Stomach (tissue), 19 donors: ENCODE measurements at places on chromosomes 1 and 21. TPM values are rescaled to one million over a fixed set of nuclear protein-coding genes. Genes with fewer than 3 reads are reported as not detected.

RCC2 gene
- 22.9 TPM for polyA plus RNA-seq

- no peaks in the 10 kb centered on the region for H3K27me3 ChIP-seq
- DNase-seq: no peak
- no peak overlapping the region for H3K27ac ChIP-seq
- peaks cover 5% of the 10 kb centered on the region for H3K4me1 ChIP-seq
Observed at GRCh38 chr1:74392186-74392585, 120.2 kb downstream of the LRRC53 start.

- no peak overlapping the region for H3K4me3 ChIP-seq
- H3K27ac ChIP-seq: no peak overlapping the region
- H3K36me3 ChIP-seq: no peaks in the 10 kb centered on the region
- DNase-seq: no peak
- no peaks in the 10 kb centered on the region for H3K27me3 ChIP-seq
- H3K4me1 ChIP-seq: no peaks in the 10 kb centered on the region
Observed at GRCh38 chr1:69691179-69691578, 123.5 kb downstream of the LRRC7 start.

LENEP gene
- polyA plus RNA-seq: not detected

DNA sequence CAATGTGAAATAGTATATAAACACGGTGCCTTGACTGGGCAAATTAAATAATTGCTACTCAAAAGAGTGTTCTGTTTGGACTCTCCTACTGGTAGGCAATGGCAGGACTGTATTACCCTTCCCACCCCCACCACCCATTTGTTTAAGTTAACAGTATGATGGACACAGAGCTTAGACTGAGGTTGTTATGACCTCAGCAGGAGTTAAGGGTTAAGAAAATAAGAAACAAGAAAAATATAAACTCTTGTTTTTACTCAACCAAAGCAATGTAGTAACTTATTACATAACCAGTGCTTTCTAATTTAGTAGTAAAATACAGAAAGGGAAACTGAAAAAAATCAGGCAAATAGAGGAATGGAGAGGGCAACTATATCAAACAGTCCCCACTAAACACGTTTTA is 19.9 kb upstream of the SERPINC1 start:
- DNase-seq: no peak
- no peaks in the 10 kb centered on the region for H3K27me3 ChIP-seq
- peaks cover 88% of the 10 kb centered on the region for H3K36me3 ChIP-seq
- no peak overlapping the region for H3K4me3 ChIP-seq
- no peak overlapping the region for H3K27ac ChIP-seq

PRDM16 gene
- 8.2 TPM for polyA plus RNA-seq

SPATC1L gene
- polyA plus RNA-seq: 14.2 TPM

EEIG2 gene
- polyA plus RNA-seq: 8.3 TPM

DNA sequence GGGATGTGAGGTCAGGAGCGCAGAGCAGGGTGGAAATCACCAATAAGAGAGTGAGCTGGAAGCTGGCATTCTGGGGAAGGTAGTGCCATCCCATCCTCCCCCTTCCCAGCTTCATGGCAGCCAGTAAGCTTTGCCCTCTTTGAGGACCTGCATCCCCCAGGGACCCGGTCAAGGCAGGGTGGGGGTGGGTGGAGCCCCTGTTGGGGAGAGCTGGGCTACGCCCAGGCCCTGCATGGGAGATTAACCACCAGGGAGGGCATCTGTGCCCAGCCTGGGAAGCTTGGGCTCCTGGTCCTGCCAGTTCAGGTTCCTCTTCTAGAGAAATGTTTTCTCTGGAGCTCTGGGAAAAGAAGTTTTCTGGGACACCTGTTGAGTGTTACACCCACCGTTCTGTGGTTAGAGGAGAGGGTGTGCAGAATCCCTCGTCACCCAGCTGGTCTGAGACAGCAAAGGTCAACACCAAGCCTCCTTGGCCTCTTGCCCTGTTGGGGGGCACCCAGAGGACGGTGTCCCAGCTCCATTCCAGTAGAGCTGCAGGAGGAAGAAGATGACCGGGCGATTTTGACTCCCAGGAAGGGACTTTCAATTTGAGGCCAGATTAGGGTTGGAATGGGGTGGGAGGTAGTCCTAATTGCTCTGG is 30.1 kb upstream of the TENT5C start:
- no peaks in the 10 kb centered on the region for H3K36me3 ChIP-seq
- H3K27me3 ChIP-seq: no peaks in the 10 kb centered on the region
- no peak overlapping the region for H3K27ac ChIP-seq
- H3K4me1 ChIP-seq: peaks cover 25% of the 10 kb centered on the region
- no peak overlapping the region for H3K4me3 ChIP-seq
- DNase-seq: no peak

OR2T8 gene
- polyA plus RNA-seq: not detected

C1orf167 gene
- 4.7 TPM for polyA plus RNA-seq

UBL4B gene
- not detected for polyA plus RNA-seq

DNA sequence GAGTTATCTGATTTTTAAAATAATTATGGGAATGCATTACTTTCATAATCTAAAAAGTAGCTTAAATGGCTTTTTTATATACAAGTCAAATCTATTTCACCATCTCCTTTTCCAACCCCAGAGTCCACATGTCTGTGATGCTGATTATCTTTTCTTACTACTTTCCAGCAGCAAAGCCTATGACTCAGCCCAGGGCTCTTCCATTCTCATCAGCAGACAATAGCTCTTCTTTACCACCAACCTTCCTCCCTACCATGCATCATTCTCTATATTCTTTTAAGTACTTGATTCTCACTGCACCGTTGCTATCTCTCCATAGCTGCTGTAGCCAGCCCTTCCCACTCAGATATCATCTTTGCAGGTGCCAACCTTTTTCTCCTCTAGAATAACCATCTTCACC is 61.3 kb downstream of the OVGP1 start:
- no peak overlapping the region for H3K4me3 ChIP-seq
- H3K36me3 ChIP-seq: no peaks in the 10 kb centered on the region
- DNase-seq: no peak
- no peak overlapping the region for H3K27ac ChIP-seq
- H3K27me3 ChIP-seq: no peaks in the 10 kb centered on the region

DNA sequence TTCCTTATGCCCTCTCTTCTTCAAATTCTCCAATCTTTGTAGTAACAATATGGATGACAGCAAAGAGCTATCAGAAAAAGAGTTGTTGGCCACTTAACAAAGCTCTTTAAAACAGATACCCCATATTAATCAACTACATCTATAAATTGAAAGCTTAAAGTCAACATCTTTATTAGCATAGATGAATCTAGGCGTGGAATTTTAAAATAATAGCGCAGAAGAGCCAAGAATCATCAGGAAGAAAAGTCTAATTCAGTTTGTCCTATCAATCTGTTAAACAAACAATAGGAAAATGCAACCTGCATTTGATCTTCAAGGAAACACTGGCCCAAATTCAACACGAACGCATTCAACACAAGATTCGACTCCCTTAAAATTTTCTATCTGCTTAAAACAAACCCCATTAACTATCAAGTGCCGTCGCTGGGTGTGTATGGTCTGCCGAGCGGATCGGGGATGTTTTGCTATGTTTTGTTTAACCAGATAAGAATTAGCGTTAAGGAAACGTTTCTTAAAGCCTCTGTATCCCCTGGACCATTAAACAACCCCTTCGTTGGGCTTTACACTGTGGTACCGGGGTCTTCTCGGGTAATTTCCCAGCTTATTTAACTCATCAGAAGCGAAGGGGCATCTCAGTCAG is 1.0 kb downstream of the LYST start:
- peak overlapping the region; percentile 100 for H3K27ac ChIP-seq
- H3K36me3 ChIP-seq: no peaks in the 10 kb centered on the region
- H3K4me1 ChIP-seq: peaks cover 43% of the 10 kb centered on the region

GRCh38 chr1:107966550-107966949 is 1.6 kb upstream of the VAV3 start:
- no peaks in the 10 kb centered on the region for H3K27me3 ChIP-seq
- H3K4me3 ChIP-seq: no peak overlapping the region
- H3K36me3 ChIP-seq: no peaks in the 10 kb centered on the region
- no peak overlapping the region for H3K27ac ChIP-seq
- peaks cover 35% of the 10 kb centered on the region for H3K4me1 ChIP-seq

GRCh38 chr1:53023546-53023945 is 38.5 kb upstream of the PODN start:
- H3K27ac ChIP-seq: no peak overlapping the region
- H3K36me3 ChIP-seq: no peaks in the 10 kb centered on the region
- H3K27me3 ChIP-seq: no peaks in the 10 kb centered on the region

- DNase-seq: no peak
- H3K27me3 ChIP-seq: peaks cover 43% of the 10 kb centered on the region
Observed at GRCh38 chr1:110610084-110610483, 3.9 kb upstream of the KCNA2 start.

FLG2 gene
- polyA plus RNA-seq: not detected

DNA sequence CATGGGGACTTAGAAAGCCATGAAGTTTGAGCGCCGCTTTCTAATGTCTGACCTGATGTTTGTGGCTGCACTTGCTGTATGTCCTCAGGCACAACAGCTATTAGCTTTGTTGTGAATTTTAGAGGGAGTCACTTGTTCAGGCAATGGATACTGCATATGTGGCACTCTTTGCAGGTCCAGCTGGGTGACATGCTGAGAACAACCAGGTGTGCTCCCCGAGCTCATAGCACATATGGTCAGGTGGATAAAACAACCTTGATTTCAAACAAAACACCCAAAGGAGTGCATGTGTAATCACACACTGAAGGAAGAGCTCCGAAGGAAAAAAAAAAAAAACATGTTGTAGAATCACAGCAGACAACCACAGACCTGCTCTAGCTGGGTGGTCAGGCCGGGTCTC is 178.6 kb downstream of the BACH1 start:
- no peak overlapping the region for H3K4me3 ChIP-seq
- DNase-seq: no peak
